ENCODE measurements at places on chromosomes 6 and 20.
A peak's percentile ranks its signal among the peaks of the same experiment; 100 is the strongest.

DNA sequence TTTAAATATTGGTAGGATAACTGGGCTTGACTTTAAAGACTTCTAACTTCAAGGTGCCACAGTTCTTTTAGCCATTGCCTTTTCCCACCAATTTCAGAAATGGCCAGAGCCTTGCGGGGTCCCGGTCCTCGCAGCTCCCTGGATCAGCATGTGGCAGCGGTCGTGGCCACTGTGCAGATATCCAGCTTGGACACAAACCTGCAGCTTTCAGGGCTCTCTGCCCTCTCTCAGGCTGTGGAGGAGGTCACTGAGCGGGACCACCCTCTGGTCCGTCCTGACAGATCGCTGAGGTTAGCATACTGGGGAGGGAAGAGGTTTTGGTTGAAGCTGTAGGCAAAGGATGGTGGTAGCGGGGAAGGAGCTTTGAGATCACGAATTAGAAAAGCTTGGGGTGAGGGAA, 6.4 kb downstream of the CUL9 start:
- no peak for DNase-seq

GRCh38 chr20:48743807-48744206, 84.0 kb downstream of the PREX1 start:
- no peak for DNase-seq

GRCh38 chr6:79240509-79240908, 6.0 kb upstream of the HMGN3 start:
- DNase-seq, result no peak

DNA sequence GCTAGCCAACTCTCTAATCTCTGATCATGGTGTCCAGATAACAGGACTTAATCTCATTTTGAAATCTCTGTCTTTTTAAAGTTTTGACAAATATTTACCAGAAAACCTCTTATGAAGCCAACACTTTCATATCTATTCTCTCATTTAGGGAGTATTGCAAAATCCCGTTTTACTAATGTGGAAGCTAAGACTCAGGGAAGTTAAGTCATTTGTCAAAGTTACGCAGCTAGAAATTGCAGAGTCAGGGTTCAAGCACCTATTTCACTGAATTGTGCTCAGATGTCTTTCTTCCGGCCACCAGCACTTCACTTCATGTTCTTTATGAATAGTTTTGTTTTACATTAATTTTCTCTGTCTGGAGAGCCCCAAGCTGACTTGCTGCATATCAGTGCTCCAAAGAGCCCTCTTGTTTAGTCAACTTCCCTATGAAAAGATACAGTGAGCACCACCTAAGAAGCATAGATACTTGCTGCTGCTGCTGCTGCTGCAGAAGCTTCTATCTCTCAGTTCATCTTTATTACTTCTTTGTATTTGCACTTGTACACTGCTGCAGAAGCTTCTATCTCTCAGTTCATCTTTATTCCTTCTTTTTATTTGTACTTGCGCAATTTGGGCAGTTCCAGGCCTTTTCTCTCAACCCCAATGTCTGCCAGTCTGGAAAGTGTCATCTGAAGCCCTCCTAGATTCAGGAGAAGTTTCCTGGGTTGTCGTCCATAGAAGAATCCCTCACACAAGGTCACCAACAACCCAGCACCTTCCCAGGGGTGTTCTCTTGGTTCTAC, 329.7 kb downstream of the MAFB start:
- no peak for DNase-seq

- no peak for DNase-seq
These were observed 24.6 kb downstream of the POLH start for GRCh38 chr6:43600595-43600994.

GRCh38 chr6:71473926-71474325, 185.3 kb downstream of the OGFRL1 start:
- DNase-seq, result no peak

- DNase-seq, result no peak
These were observed 27.1 kb downstream of the AGPAT4 start for GRCh38 chr6:161246725-161247124.

- DNase-seq, result no peak
These were observed 4.3 kb downstream of the VSX1 start for GRCh38 chr20:25077610-25078169.

- no peak for DNase-seq
These were observed 608.0 kb downstream of the COL12A1 start for GRCh38 chr6:74597840-74598239.

DNA sequence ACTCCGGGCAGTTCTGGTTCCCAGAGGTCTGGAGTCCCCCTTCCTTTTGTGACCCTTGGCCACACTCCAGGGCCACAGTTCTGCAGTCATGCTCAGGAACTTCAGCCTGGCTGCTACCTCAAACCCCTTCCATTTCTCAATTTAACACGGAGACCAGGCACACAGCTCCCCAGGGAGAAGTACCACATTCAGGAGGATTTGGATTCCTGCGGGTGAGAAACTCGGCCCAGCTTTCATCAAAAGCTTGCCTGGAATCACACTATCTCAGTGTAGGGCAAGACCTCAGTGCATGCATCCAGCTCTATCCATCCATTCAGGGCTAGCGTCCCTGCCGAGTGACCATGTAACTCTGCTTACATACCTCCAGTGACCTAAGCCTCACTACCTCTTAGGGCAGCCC, 16.8 kb upstream of the IP6K3 start:
- DNase-seq, result no peak

GRCh38 chr20:46062151-46062550, 27.6 kb downstream of the NCOA5 start:
- no peak for DNase-seq

- DNase-seq, result no peak
These were observed 11.5 kb upstream of the MEP1A start for GRCh38 chr6:46781478-46782378.

DNA sequence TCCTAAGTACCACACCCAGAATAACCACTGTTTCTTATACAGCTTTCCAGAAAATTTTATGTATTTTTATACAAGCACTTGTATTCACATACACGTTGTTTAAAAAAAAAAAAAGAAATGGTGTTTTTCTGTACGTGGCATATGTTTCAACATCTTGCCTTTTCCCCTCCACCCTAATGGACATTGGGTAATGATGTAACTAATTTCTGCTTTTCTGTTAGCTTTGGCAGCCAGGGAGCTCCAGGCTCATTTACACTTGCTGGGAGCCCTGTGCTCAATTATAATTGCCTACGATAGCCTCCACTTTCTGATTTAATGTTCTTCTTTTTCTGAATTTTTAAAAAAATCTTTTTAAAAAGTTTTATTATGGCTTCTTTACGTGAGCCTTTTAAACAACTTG, 352.4 kb downstream of the UTRN start:
- DNase-seq, result no peak

- no peak for DNase-seq
These were observed 43.8 kb upstream of the FOXQ1 start for GRCh38 chr6:1267790-1268762.

DNA sequence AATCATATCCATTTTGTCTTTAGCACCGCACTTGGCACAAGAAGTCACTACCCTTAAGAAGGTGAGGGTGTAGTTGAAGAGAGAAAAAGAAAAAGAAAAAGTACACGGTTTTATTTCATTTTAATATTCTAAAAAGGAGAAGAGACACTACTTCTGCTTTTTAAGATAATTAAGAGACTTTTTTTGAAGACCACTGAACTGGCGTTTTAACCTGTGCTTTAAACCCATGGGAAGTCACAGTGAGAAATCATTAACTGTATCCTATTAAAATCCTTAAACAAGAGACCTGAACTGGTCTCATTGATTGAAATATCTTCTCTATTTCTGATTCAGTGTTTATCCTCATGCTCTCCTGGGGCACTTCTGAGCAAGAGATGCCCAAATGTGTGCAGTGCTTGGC, 243.5 kb downstream of the TMEM242 start:
- no peak for DNase-seq

DNA sequence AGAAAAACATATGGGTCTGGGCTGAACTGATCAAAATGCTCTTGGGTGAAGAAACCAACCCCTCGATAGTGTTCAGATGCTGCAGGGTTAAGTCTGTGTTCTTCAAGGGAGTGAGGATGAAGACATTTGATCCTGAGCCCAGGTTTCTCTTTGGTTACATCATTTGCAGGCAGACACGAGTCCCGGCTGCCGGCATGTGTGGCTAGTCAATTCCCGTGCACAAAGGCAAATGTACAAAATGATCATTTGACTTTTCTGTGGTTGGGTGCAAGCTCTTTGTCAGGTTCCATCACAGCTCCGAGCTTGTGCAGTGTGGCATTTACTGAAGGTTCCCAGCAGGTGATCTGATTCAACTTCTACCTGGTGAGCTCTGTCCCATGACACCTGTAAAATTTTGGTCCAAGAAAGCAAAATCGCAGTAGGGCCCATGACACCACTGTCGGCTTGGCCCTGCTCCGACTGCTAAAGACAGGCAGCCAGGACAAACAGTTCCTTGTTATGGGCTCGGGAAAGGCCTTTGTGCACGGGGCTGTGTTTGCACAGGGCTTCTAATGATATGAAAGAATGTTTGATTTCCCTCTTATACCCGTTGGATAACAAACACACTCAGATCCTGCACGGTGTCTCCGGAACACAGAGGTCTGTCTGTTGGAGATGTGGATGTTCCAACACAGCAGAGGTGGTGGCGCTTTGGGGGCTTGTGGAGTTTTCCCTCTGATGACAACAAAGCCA, 46.9 kb downstream of the GJA10 start:
- no peak for DNase-seq

GRCh38 chr6:130216620-130217019, 6.1 kb downstream of the SAMD3 start:
- no peak for DNase-seq

DNA sequence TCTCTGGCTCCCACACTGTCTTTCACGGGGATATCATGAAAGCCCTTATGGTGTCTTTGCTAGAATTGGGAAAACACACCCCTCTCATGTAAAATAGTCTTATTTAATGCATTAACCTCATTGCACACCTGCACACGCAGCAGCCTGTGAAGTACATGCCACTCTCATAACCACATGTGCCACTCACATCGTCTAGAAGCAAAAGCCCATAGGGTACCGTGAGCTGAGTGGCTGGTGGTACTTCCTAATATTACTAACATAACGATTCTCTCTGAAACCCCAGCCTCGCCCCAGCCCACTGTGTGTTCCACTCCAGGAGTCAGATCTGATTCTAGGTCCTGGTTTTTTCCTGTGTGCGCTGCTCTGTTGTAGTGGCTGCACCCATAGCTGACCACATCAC, 9.5 kb upstream of the TMEM242 start:
- DNase-seq, result no peak

- no peak for DNase-seq
These were observed 52.5 kb downstream of the HLA-DPB1 start for GRCh38 chr6:33128318-33128717.

DNA sequence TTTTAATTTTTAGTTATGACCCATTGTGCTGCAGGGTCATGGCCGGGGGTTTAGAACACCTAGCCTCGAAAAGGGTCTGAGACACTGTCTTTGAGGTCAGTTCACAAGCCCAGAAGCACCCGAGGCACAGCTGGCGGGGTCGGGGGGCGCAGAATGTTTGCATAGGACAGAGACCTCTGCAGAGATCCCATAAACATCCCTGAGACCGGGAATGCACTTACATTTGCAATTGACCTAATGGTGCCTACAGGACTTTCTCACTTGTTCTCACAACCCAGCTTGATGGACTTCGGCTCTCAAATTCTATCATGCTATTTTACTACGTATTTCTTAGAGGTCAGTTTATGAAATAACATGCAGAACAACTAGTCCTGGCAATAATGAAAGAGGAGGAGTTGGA, 33.5 kb upstream of the FOXC1 start:
- no peak for DNase-seq

- no peak for DNase-seq
These were observed 23.6 kb upstream of the NR2E1 start for GRCh38 chr6:108142240-108142639.

DNA sequence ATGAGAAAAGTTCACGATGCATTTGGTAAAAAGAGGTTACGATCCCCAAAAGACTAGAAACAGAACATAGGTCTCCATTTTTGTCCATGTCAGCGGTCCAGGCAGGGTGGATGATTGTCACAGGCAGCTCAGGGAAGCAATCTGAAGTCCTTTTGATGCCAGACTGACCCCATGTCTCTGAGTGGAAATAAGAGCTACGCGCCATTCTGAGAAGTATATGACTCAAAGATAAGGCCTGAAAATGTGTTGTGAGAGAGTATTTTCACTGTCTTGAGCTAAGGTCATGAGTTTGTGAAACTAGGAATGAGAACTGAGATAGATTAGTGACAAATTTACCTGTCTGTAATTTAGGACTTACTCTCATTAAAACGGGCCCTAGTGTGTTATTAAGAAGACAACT, 69.5 kb downstream of the LYRM4 start:
- no peak for DNase-seq

- DNase-seq, result no peak
These were observed 271.5 kb upstream of the MOCS1 start for GRCh38 chr6:40205801-40206200.

- DNase-seq, result peak; percentile 60
These were observed 20.2 kb upstream of the GJE1 start for GRCh38 chr6:142112451-142113061.

GRCh38 chr6:42239736-42240375, 22.2 kb upstream of the MRPS10 start:
- DNase-seq, result no peak

- no peak for DNase-seq
These were observed 43.6 kb downstream of the NCOA7 start for GRCh38 chr6:125834348-125834747.

GRCh38 chr20:57114290-57115005, 152.0 kb downstream of the BMP7 start:
- no peak for DNase-seq

DNA sequence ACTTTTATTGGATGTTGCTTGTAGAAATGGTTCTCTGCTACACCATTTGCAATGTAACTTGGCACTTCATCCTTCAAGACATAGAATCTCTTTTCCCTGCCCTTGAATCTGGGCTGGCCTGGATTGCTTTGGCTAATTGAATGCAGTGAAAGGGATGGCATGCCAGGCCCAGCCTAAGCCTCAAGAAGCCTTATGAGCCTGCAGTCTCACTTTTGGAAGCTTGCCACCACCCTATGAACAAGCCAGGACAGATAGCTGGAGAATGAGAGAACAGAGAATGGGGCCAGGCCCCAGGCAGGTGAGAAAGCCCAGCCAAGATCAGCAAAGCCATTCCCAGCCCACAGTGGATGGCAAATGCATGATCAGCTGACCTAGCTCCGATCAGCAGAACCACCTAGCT, 350.7 kb upstream of the RNF24 start:
- no peak for DNase-seq

GRCh38 chr6:73612611-73613010, 41.2 kb downstream of the SLC17A5 start:
- no peak for DNase-seq

DNA sequence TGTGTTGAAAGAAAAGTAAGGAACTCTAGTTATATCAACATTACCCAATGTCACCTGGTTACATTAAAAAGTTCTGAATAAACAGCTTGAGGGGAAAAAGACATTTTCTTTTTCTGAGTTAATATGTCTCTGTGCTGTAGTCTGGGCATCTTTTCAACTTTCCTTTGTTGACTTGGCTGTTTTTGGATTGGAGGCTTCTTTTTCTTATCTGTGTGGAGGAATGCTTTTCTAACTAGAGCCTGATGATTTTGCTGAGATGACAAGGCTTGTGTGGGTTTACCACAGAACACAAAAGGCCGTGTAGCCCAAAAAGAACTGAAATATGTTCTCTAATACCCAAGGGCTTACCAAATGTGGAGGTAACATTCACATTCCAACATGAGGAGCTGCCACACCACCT, 161.8 kb downstream of the KCNQ5 start:
- DNase-seq, result no peak

GRCh38 chr20:47796971-47797370, 11.7 kb upstream of the SULF2 start:
- no peak for DNase-seq
